Activated T-helper 1 cell treated with anti-CD3 and anti-CD28 coated beads, Interleukin-2, amount 50 U/mL, for 16 hours (primary cell): ENCODE measurements at places on chromosomes 12 and 14.

DNA sequence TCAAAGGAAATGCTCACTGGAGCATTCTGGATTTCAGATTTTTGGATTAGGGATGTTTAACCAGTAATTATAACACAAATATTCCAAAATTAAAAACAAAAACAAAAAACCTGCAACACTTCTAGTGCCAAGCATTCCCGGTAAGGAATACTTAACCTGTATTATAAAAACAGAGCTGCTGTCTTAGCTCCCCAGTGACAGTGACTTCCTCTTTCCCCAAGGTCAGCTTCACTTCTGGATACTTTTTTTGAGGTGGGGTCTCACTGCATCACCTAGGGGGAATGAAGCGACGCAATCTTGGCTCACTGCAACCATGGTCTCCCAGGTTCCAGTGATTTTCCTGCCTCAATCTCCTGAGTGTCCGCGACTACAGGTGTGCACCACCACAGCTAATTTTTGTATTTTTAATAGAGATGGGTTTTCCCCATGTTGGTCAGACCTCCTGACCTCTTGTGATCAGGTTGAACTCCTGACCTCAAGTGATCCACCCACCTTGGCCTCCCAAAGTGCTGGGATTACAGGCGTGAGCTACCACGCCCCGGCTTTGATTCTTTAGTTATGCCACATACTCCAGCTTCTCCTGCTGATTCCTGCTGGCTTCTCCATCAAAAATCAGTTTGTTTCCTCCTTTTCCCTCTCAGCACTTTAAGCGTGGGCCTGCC lies 15.9 kb downstream of the PPP1CC start:
- DNase-seq, result no peak

DNA sequence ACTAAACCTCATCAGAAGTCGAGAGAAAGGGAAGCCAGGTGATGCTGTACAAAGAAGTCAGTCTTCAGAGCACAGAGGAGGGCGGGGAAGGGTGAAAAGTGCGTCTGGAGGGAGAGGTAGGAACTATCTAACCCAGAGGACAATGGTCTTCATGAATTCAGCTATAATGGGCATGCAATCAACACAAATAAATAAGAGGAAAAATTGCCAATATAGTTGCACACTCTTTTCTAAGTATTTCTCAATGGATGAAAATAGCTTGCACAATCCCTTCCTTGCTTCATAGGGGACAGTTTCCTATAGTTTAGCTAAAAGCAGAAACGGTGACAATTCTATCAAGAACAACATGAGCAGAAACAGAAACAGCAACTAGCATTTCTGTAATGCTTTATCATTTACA lies 931.2 kb downstream of the AACS start:
- DNase-seq, result no peak

DNA sequence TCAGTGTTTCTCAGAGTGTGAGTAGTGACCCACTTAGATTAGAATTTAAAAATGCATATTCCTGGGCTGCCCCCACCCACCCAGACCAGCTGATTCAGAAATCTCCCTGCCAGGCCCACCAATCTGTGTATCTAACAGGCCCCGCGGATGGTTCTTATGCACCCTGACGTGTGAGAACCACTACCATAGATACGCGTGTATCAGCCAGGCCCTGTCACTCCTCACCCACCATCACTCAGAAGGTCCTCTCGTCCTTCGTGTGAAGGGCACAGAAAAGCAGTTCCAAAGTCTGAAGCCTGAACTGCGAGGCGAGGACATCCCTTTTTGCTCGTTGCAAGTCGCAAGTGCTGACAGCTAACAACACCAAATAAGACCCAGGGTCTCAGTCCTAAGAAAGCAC lies 72.4 kb downstream of the IFT43 start:
- no peak for DNase-seq

DNA sequence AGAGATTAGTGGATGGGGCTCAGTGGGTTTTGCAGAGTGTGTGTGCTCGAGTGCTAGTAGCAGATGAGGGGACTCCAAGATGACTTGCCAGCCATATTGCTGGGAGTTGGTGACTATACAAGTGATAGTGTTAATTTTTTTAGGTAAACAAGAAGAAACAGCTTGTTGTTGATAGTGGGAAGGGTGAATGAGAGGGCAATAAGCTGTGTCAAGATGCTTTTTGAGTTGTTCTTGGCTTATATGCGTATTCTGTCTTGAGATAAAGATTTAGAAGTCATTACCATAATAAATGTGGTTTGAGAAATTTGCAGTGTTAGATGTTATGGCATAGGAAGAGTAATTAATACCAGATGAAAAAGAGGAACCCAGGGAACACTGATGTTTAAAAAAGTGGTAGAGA lies 75.3 kb downstream of the RCOR1 start:
- DNase-seq, result no peak

GRCh38 chr12:3045989-3046388 lies 31.2 kb upstream of the TSPAN9 start:
- no peak for DNase-seq

DNA sequence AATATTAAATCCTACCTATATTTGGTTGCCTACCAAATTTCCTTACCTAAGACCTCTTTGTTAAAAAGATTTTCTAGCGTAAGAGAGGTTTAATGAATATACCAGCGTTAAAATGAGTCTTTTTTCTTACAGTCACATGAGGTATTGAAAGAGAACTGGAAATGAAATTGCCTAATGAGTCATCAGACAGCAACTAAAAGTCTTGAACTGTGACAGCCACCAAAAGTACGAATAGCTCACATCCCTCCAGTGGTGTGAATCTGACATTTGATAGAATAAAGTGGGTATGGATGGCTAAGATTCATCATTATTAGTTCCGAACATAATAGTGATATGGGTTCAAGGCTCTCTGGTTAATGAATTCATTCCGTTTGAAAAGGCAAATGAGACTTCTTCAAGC lies 1297.3 kb downstream of the AACS start:
- DNase-seq, result no peak

DNA sequence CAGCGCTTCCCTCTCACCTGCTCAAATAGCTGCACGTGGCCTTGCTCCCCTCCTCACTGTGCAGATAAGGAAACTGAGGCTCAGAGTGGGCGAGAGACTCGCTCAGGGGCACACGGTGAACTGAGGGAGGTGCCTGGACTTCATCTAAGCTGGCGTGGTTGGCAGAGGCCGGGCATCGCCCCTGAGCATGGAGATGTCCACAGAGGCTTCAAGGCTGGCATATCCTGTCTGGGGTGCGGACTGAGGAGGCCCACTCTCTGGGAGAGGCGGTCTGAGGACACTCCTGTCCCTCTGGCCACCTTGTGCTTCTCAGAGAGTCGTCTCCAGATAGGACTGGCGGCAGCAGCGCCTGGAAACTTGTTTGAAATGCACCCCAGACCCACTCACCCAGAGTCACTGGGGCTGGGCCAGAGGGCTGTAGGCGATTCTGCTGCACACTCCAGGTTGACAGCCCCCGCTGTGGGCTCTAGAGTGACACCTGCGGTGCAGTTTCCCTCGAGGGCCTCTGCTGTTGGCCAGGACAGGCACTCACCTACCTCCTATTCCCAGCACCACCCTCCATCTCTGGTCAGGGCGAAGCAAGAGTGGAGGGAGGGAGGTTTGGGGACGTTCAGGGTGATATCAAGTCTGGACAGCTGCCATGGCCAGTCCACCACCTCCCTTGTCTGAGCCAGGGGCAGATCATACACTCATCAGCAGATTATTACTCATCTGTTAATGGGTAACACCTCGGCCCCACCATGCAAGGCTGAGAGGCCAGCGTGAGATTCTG lies 11.2 kb upstream of the LBHD2 start:
- no peak for DNase-seq

GRCh38 chr14:57755018-57755521 lies 110.8 kb downstream of the SLC35F4 start:
- no peak for DNase-seq

DNA sequence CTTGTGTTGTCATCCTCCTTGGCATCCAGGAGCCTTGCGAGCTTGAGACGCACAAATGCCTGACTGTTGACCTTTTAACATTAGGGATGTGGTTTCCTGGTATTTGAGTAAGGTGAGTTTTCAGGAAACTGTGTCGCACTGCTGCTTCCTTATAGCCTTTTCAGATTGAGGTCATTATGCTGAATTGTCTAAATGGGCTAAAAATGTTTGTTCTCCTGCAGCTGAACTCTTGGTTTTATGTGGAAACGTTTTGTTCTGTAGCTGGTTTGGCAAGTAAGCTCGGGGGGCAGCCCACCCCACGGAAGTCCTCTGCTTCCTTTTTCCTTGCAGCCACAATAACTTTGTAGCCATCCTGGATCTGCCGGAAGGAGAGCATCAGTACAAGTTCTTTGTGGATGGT lies 5.7 kb downstream of the PRKAB1 start:
- no peak for DNase-seq

DNA sequence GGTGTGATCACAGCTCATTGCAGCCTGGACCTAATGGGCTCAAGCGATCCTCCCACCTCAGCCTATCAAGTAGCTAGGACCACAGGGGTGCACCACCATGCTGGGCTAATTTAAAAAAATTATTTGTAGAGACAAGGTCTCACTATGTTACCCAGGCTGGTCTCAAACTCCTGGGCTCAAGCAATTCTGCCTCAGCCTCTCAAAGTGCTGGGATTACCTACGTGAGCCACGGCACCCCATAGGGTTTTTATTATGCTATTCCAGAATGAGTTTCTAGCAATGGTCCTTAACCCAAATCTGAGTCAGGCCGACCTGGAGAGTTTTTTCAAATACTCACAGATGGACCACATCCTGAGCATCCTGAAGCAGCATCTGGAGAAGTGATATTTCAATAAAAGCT lies 159.8 kb downstream of the CPNE8 start:
- DNase-seq, result no peak

- no peak for DNase-seq
Measured at GRCh38 chr14:91387169-91387835, 30.3 kb downstream of the CCDC88C start.

DNA sequence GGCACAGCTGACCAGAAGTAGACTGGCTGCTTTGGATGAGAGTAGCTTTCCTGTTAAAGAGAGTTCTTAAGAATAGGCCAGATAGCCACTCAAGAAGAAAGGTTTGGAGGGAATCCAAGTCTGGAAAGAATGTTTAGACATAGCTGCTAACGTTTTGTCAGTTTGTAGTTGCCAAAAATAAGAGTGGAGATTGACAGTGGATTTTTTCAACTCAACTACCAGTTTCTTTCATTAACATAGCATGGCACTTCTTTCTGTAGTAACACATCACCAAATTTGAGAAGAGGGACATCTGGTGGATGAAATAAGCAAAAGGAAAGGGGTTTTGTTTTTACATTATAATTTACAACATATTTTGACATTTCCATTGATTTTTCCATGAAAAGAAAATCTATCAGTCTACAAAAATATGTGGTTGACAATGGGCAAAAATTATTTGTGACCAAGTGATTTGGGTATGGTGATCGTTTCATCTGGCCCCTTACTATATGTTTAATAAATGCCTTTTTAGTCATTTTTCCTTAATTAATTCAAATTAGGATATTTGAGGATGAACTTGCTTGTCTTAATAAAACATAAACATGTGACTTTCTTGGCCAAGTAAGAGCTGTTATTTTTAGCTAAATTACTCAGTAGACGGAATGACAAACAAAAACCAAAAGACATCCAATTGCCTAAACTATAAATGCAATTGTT lies 71.1 kb downstream of the PTPRR start:
- DNase-seq, result no peak

- DNase-seq, result no peak
Measured at GRCh38 chr14:79852950-79853744, 358.2 kb downstream of the DIO2 start.

GRCh38 chr12:38427442-38427841 lies 110.9 kb downstream of the ALG10B start:
- no peak for DNase-seq

DNA sequence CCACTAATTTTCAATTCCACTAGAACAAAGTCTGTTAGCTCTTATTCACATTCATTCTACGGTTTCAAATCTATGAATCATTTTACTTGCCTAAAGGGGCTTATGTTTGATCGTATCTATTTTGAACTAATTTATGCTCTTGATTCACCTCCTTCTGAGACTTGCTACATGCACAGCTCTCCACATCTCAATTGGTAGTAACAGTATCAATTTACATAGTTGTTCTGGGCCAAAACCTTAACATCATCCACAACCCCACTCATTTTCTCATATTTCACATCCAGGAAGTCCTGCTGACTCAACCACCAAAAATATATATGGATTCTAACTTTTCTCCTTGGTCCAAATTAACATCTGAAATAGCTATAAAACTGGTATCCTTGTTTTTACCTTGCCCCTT lies 208.6 kb downstream of the RASSF9 start:
- no peak for DNase-seq

DNA sequence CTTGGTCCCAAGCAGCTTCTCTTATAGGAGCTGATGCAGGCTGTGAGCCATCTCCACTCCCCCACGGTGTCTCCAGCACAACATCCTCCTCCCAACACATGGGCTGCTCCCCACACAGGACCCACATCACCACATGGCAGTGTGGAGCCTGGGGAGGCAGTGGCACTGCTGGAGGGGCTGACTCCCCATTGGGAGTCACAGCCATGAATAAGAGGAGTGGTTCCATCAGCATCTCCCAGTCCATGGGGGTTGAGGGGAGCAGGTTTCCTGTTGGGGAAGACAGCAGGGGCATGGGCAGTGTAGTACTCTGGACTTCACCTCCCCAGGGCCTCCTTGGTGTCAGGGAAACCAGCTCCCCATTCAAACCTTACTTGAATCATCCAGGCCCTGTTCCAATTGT lies 40.5 kb upstream of the OXA1L start:
- no peak for DNase-seq

- no peak for DNase-seq
Measured at GRCh38 chr12:106149096-106149784, 10.5 kb upstream of the NUAK1 start.
